ENCODE measurements at places on chromosomes 7 and 10. TPM values are rescaled to one million over a fixed set of nuclear protein-coding genes. Genes with fewer than 3 reads are reported as not detected.
A peak's percentile ranks its signal among the peaks of the same experiment; 100 is the strongest.

DNA sequence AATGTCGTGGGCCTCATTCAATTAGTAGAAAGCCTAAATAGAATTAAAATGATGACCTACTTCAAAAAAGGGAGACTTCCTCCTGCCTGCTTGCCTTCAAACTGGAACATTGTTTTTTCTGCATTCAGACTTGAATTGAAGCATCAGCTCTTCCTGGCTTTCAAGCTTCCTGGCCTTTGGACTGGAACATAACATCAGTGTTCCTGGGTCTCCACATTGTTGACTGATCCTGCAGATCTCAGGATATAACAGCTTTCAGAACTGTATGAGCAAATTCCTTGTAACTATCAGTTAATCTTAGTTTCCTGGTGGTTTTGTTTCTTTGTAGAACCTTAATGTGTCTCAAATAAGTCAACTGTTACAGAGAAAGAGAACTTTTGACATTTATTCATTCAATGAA is 18.6 kb downstream of the MAGI2 start:
- DNase-seq = no peak

- peak; percentile 60 for DNase-seq
Observed at GRCh38 chr10:42769673-42770072, 12.9 kb upstream of the BMS1 start.

DNA sequence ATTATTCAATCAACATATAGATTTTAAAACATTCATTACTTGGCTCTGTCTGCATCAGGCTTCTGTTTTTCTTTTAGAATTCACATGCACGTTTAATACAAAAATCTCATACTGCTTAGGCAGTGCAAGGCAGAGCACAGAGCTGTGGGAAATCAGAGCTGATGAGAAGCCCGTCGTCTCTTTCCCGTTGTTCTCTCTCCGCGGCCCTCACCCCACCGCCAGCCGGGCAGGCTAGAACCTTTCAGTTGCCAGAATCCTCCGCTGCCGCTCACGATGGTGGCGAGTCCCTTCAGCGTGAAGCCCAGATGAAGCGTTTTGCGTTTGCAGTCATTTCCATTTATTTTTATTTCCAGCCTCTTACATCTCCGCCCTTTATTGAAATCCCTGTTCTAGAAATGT is 648.2 kb downstream of the SDK1 start:
- DNase-seq = no peak

The TUBB8 gene
- not detected for total RNA-seq

The FAM25C gene
- not detected for total RNA-seq

GRCh38 chr10:60958892-60959601 is 15.1 kb upstream of the RHOBTB1 start:
- DNase-seq = no peak

The CDNF gene
- total RNA-seq = not detected

DNA sequence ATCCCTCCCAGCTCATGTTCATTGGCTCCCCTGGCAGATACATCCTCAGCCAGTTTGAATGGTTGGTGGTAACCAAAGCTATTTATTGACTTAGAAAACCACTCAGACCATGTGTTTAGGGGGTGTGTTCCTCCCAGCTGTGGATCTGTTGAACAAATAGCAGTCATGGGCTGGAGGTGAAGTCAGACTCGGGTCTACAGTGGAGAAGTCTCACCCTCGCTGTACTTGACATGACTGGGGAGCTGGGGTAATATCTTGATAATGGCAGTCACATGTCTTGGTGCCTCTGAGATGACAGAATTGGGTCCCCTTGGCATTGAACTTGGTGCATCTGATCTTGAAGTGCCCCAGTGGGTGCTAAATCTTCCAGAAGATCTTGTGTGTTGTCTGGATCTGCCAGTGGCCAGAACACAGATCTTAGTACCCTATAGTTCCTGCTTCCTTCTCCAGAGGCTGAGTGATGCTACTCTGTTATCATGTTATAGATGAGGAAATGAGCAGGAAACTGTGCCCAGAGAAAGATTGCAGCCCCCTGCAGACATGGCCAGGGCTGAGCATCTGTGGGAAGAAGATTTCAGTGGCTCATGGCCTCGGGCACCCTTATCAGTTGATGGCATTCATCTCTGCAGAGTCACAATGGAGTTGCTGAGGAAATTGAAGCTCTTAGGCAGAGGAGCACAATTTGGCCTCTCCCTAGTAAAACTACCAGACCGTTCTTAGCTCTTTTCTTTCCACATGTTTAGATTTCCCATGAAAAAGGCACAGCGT is 50.4 kb downstream of the ADRA2A start:
- DNase-seq = no peak

The HYCC1 gene
- total RNA-seq = 186 TPM

GRCh38 chr7:34463830-34464229 is 194.2 kb upstream of the NPSR1 start:
- peak; percentile 18 for DNase-seq

The JCAD gene
- total RNA-seq = 4.5 TPM

GRCh38 chr10:33234831-33235237 is 99.6 kb downstream of the NRP1 start:
- DNase-seq = peak; percentile 47

DNA sequence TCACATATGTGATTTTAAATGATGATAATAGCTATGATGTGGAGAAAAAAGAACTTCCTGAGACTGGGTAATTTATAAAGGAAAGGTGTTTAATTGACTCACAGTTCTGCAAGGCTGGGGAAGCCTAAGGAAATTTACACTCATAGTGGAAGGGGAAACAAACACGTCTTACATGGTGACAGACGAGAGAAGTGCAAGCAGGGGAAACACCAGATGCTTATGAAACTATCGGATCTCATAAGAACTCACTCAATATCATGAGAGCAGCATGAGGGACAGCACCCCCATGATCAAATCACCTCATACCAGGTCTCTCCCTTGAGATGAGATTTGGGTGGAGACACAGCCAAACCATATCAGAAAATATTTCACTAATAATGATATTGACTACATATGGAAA is 4.1 kb upstream of the LIPN start:
- DNase-seq = no peak

- DNase-seq = peak; percentile 70
Observed at GRCh38 chr10:32961895-32962369, 3.9 kb upstream of the ITGB1 start.

DNA sequence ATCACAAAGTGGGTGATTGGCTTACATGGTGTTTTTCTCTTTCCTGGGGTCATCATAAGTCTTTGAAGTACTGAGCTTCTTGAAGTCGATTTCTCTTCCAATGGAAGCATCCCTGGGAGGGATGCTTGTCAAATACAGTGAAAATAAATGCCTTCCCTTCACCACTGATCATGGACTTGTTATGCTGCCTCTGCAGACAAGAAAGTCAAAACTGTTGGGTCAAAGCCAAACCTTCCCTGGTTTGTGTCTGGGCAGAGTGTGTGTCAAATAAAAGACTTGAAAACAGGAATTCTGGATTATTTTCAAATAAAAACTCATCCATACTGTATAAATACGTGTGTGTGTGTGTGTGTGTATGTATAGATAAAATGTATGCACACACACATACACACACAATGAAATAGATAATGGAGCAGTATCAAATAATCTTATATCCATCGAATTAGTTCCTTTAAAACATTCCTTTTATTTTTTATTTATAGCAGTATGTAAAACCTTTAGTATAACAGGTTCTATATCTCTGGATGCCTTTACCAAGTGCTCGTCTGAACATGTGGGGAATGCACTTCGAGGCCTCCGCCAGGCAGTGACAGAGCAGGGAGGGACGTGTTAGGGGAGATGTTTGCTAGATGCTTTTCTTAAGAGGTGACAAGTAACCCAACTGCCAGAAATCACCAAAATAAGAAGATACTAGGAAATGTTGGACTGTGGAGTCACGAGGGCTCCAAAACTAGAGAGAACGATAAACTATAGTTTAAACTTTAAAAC is 27.2 kb upstream of the WNT16 start:
- DNase-seq = peak; percentile 38

- peak; percentile 87 for DNase-seq
Observed at GRCh38 chr10:33412653-33413361, 78.3 kb upstream of the NRP1 start.

The C10orf105 gene
- total RNA-seq = not detected

DNA sequence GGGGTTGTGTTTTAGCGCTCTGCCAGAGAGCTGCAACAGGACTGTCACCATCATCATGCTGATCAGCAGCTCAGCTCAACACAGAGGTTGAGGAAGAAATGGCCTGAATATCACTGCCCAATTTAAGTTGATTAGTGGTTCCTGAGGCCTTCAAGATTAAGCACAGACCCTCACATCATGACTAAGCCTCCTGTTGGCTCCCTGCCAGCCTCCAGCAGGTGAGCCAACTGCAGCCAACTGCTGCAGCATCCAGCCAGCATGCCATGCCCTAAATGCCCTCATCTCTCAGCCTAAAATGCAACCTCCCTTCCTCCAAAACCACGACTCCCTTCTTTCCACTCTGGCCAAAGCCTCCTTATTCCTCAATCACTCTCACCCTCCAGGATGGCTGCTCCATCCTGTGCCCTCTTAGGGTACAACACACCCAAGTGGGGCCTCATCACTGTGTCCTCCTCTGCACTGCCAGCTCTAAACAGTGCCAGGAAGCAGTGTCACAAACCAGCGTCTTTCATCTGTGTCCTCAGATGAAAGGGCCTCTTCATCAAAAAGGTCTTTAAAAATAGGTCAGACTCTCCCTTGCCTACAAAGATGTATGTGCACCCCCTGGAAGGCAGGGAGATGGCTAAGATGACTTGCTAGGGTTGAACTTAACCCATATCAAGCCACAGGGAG is 259.3 kb downstream of the ZEB1 start:
- DNase-seq = no peak

DNA sequence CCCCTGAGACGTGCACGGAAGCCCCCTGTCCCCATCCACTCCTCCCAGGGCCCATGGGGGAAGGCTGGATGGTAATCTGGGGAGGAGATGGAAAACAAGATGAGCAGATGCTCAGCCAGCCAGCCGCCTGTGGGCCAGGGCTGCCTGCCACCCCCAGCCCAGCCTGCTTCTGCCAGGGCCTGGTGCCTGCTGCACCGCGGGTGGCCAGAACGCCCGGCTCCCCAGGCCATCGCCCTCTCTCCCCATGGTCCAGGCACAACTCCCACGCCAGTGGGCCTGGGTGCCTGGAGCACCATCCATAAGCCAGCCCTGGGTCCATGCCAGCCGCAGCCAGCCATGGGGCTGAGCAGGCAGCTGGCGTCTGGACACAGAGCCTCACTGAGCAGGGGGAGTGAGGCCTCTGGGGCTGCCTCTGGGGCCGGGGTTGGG is 57.2 kb upstream of the ELN start:
- no peak for DNase-seq

DNA sequence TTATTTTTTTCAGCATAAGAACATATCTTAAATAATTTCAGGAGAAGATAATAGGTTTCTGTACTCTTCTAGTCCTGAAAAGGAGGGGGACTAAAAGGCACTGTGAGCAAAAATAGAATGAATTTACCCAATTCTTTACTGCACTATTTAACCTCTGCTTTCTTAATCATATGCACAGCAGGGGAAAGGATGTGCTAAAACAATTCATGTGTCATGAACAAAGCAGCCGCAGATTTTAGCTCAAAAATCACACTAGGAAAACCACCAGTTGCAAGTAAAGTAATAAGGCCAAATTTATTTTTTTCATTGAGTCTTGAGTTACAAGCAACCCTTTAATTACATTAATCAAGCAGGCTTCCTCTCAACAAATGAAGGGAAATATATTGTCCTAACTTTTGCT is 80.1 kb downstream of the CABCOCO1 start:
- no peak for DNase-seq

The GAD2 gene
- total RNA-seq = not detected

DNA sequence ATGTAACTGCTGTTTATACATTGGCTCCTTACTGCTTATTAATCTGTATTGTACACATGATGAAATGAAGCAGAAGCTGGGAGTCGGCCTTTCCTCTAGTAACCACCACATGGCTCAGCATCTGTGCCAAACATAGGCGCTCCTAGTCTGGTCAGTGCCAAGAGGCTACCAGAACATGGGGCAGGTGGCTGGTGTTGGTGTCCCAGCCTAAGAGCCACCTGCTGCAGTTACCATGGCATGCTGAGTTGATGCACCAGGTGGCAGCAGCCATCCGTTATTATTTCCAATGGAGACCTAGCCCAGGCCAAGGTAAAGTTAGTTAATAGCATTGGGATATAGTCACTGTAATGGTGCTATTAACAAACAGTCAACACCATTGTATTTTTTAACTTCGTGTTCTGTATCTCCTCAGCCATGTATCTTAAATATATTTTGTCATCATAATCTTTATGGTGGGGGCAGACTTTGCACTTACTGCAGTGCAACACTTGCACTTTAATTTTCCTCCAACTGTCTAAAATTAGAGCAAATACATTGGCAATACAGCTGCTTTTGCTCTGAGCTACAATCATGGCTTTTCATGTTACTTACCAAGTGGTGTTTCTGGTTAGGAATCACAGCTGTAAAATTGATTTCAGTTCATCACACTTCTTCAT is 33.1 kb downstream of the HBP1 start:
- peak; percentile 39 for DNase-seq

The CUEDC2 gene
- 30.1 TPM for total RNA-seq

- no peak for DNase-seq
Observed at GRCh38 chr7:50667789-50668226, 102.6 kb upstream of the DDC start.

DNA sequence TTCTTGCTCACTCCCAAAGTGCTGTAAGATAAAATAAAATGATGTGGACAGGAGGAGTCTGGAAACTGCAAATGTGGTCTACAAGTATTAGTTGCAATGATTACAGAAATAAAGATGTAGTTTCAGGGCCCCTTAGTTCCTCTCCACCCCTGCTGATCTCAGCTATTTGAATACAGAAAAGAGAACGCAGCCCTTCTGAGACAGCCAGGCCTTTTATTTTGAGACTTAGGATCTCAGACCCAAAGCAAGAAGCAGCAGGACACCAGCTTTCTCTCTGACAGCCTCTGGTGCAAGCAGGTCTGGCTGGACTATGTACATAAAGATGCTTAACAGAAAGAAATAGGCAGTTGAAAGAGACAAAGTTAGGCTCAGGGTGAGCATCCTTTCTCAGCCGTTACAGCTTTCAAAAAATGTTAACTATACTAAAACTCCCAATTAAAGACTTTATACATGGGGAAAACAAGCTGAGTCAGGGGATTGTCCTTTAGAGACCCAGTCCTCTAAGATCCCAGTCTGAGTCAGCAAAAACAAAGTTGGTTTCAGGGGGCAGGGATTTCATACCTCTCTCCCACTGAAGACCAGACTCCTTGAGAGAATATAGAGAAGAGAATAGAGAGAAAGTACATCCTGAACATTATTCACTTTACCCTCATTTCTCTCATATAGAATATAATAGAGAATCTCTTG is 220.4 kb downstream of the TMEM178B start:
- no peak for DNase-seq

The SORBS1 gene
- 4.9 TPM for total RNA-seq

DNA sequence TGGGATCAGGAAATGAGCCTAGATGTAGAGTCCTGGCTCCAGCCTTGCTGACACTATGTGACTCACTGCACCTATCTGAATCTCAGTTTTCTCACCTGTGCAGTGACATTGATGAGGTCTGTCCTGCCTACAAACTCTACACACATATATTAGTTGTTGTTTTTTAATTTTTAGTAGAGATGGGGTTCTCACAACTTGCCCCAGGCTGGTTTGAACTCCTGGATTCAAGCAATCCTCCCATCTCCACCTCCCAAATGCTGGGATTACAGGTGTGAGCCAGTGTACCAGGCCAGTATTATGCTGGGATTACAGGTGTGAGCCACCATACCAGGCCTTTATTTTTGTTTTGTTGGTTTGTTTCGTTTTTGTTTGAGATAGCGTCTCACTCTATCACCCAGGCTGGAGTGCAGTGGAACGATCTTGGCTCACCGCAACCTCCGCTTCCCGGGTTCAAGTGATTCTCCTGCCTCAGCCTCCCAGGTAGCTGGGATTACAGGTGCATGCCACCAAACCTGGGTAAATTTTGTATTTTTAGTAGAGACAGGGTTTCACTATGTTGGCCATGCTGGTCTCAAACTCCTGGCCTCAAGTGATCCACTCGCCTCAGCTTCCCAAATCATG is 11.8 kb upstream of the DDIT4 start:
- no peak for DNase-seq

Data from Daoy (cell line).